ENCODE measurements at places on chromosomes 7 and 10.

GRCh38 chr10:4763960-4764428 lies 62.0 kb upstream of the AKR1E2 start:
- no peak for DNase-seq

DNA sequence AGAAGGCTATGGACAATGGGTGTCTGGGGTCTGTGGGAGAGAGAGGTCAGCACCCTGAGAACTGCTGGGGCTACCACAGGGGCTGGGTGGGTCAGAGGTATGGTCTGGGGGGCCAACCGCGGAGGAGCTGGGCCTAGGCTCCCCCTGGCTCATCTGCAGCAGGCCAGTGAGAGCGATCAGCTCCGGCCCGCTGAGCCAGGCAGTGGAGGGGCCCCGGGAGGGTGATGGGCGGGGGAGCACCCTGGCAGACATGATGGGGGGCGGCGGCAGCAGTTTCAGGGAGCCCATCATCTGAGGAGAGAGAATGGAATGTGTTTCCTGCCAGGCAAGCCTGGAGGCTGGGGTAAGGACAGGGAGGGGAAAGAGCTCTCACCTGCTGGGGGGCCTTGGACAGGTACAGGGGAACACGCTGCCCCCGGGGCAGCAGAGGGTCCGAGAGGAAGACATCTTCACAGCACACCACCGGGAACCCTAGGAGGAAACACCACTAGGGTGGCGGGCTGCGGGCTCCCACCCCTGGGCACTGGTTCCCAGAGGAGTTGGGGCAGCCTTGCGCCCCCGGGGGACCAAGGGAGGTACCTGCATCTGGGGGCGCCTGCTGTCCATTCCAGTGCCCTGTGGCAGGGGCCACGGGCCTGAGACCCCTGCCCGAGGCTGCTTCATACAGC lies 1.3 kb downstream of the SAP25 start:
- DNase-seq: no peak

GRCh38 chr7:77558284-77558967 lies 21.3 kb downstream of the PTPN12 start:
- no peak for DNase-seq

GRCh38 chr7:5567790-5568189 lies 144.2 kb upstream of the TNRC18 start:
- peak; percentile 34 for DNase-seq

DNA sequence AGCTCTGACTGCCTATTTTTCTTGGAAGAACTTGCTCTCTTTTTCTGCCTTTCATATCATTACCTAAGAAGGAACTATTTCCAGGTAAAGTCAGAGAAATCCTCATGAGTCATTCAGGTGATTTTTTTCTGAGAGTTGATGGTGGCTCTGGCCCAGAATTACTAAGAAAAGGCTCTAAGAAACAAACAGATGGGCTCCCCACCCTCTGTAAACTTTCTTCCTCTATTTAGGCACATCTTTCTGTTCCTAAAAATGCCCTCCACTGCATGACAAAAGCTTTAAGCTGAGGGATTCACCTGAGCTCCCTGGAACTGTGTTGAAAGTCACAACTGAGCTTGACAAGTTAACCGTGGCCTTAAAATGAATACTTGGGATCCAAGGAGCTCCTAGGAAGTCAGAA lies 1.6 kb downstream of the OLAH start:
- DNase-seq: no peak

DNA sequence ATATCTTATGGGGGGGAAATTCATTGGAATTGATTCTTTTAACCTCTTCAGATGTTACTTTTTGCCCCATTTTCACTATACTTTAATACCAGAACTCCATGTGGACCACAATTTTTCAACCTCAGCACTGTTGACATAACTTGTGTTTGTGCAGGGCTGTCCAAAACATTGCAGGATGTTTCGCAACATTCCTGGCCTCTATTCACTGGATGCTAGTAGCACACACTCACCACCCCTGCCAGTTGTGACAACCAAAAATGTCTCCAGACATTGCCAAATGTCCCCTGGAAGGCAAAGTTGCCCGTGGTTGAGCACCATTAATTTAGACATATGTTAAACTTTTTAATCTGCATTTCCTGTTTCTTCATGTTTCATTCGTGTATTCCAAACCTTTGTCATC lies 234.7 kb downstream of the GFRA1 start:
- DNase-seq: no peak

DNA sequence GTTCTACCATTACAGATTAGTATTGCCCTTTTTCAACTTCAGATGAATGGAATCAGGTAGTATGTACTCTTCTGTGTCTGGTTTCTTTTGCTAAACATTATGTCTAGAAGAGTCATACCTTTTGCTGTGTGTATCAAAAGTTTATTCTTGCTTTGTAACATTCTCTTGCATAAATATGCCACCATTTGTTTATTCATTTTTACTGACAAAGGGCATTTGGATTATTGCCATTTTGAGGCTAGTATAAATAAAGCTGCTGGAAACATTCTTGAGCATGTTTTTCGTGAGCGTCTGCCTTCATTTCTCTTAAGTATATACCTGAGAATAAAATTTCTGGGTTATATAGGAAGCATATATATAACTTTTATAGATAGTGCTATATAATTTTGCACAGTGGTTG lies 121.7 kb upstream of the CSTF2T start:
- DNase-seq: no peak

DNA sequence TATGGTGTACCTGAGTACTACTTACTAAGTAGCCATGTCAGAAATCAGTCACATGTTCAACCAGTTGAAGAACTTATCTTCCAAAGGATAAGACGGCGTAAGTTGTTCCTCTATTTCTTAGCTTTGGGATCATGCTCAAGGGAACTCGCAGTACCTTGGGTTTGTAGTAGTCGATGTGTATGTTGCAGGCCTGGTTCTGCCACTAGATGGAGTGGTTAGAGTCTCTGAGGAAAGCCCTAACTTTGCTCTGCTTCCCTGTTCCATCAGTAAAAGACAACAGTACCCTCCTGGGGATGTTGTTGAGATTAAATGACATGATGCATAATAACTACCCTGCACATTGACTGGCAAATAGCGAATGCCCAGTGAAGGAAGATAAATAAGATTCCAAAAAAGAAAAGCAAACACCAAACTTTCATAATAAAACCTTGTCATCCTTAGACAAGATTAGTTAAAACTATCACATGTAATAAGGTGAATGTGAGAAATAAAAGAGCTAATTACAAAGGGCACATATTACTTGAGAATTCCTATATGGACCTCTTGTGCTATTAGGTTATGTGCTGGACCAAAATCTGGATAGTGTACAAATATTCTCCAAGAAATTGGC lies 165.9 kb downstream of the ABCA13 start:
- DNase-seq: peak; percentile 1

DNA sequence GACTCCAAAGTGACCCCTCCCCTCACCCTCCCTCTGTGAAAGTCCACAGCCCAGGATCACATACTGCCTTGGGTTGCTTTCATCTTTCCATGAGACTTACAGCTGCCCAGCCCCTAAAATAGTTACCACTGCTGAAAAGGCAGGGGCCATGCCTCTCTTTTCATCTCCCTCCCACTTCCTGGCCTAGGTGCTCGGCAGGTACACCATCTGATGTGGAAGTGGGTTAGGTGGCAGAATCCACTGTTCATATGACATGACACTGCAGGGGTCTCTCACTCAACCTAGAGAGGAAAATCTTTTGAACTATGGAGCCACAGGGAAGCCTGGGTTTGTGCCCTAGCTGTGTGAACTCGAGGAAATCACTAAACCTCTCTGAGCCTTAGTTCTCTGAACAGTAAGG lies 38.8 kb upstream of the ADO start:
- no peak for DNase-seq

- DNase-seq: no peak
These were observed 37.2 kb upstream of the GATA3 start for GRCh38 chr10:8017277-8017676.

- no peak for DNase-seq
These were observed 2.5 kb upstream of the MACC1 start for GRCh38 chr7:20219446-20220292.

- no peak for DNase-seq
These were observed 212.2 kb downstream of the CHRM2 start for GRCh38 chr7:137080516-137081203.

- DNase-seq: no peak
These were observed 8.6 kb upstream of the ELFN1 start for GRCh38 chr7:1661461-1661860.

GRCh38 chr7:30034501-30034900 lies 6.3 kb downstream of the PLEKHA8 start:
- no peak for DNase-seq

- DNase-seq: no peak
These were observed 170.9 kb downstream of the CDK14 start for GRCh38 chr7:90766814-90767564.

GRCh38 chr7:130733931-130734814 lies at the start of gene KLF14:
KLF14 (minus strand) TSS chr7:130734207; CDS start chr7:130734033, 174 bp downstream.
- DNase-seq: no peak

- peak; percentile 61 for DNase-seq
These were observed 15.6 kb upstream of the PBLD start for GRCh38 chr10:68348265-68348741.

- DNase-seq: no peak
These were observed 210.1 kb downstream of the JCAD start for GRCh38 chr10:29849126-29849833.

DNA sequence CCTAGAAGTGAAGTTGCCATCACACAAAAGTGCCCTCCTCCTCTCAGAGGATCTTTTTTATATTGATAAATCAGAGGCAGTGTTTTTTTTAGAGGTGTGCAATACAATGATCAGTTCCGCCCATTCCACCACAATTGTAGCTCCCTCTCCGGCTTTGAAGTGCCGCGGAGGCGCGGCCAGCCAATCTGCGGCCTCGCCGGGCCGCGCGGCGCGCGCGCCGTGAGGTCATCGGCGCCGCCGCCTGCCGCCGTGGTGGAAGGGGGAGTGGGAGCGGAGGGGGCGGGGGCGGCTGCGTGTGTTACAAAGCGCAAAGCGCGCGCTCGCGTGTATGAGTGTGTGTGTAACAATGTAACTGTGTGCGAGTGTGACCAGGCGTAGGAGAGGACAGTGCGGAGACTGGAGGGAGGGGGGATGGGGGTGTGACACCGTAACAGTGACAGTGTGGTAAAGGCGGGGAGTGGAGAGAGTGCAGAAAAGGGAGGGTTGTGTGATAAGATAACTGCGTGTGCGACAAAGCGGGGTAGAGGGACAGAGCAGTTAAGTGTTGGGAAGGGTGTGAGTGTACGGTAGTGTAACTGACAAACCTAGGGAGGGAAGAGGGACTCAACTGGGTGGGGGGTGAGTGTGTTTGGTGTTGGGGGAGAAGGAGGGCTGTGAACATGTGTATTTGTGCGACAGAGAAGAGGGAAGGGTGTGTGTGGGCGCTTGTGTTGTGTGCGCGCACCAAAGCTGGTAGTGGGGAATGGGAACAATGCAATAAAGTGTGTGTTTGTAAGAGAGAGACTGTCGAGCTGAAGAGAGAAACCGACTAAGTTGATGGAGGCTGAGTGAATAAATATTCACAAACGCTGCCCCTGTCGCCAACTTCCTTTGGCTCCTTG lies at the start of gene SP8:
Gene SP8 (minus strand): TSS at position 108 of the 881 bp plus-strand sequence. CDS start 88 bp downstream, at position 20.
- no peak for DNase-seq

GRCh38 chr10:124742413-124743190 lies 1.6 kb downstream of the FAM53B start:
- no peak for DNase-seq

GRCh38 chr10:99620711-99621453 lies 643 bp upstream of the SLC25A28 start:
- DNase-seq: peak; percentile 77

DNA sequence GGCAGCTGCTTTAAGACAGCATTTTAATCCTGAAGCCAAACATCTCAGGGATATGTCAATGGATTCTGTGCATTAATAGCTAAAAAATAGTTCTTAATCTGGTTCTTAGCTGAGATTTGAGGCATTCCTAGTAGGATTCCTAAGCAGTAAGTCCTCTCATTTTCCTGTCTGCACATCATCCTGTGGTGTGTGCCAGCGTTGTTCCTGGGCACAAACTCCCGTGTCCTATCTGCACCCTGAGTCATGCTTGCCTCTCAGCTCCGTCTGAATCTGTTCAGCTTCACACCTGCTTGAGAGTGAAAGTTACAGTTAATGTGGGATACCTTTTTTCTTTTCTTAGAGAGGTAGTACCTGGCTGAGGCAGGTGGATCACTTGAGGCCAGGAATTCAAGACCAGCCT lies 19.5 kb downstream of the BAG3 start:
- no peak for DNase-seq

- no peak for DNase-seq
These were observed 130.9 kb downstream of the GNAT3 start for GRCh38 chr7:80380957-80381356.

- no peak for DNase-seq
These were observed 972.6 kb downstream of the KCNMA1 start for GRCh38 chr10:76665029-76665428.

- DNase-seq: no peak
These were observed 134.8 kb upstream of the SEMA3C start for GRCh38 chr7:81053623-81054022.

- DNase-seq: no peak
These were observed 180.5 kb downstream of the MAGI2 start for GRCh38 chr7:79272938-79273337.

GRCh38 chr7:16708980-16709379 lies 44.6 kb upstream of the TSPAN13 start:
- DNase-seq: peak; percentile 22

DNA sequence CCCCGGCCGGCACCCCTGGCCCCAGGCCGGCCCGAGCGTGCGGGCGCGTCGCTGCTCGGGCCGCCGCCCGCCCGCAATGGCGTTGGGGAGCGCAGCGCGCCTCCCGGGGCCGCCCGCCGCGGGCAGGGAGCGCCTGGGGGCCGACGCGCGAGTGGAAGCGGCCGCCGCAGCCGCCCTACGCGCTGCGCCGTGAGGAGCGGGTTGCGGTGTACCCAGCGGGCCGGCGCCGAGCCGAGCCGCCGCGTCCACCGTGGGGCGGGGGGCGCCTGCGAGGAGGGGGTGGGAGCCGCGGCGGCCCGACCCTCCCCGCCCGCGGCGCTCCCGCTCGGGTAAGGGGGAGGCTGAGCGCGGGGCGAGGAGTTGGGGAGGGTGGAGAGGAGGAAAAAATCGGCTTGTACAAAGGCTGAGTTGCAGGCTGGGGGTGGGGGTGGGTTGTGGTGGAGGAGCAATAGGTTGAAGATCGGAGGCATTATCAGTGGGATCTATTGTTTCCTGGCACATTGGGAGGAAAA lies 473 bp downstream of the PPP1R9A start:
- DNase-seq: no peak

DNA sequence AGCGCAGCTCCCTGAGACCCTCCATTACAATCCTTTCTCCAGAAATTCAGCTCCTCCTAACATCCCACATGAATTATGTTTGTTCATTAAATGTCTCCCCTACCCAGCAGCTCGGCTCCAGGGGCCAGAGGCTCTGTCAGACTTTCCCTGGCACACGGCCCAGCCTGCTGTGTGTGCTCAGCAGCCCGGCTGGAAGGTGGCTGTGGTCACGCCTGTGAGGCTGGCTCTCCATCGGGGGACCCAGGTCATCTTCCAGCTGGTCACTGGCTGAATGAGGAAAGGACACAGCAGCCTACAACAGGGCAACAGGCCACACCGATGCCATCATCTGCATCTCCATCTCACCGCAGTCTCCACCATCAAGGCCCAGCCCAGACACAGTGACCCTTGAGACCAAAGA lies 219.8 kb downstream of the MAD1L1 start:
- DNase-seq: no peak

- no peak for DNase-seq
These were observed 177.3 kb upstream of the TMEM72 start for GRCh38 chr10:44733501-44734488.

GRCh38 chr7:113986216-113986615 lies 67.4 kb upstream of the PPP1R3A start:
- DNase-seq: no peak

- no peak for DNase-seq
These were observed 1.7 kb upstream of the NKX6-2 start for GRCh38 chr10:132787495-132788179.

Data from activated CD4-positive, alpha-beta T cell treated with anti-CD3 and anti-CD28 coated beads, Interleukin-2, amount 50 U/mL, for 16 hours (primary cell).